ENCODE measurements at places on chromosomes 4 and X.

- no peak for DNase-seq
Measured at GRCh38 chr4:75321484-75321883, 192.7 kb downstream of the RCHY1 start.

DNA sequence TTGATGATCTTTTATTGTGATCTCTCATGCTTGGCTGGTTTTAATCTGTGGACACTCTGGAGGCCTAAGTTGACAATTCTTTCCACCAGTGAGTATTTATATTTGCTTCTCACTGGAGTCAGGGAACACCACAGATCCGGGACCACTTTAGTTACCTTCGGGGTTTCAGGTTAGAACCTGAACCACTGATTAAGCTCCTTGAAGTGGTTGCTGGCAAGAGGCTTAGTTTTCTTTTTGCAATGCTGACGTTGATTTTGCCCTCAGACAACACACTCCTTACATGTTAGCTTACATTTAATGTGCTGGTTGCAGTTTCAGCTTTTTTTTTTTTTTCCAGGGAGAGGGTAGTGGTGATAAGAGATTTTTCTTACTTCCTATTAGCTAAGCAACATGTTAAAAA, 10.5 kb upstream of the ZNF330 start:
- no peak for DNase-seq

DNA sequence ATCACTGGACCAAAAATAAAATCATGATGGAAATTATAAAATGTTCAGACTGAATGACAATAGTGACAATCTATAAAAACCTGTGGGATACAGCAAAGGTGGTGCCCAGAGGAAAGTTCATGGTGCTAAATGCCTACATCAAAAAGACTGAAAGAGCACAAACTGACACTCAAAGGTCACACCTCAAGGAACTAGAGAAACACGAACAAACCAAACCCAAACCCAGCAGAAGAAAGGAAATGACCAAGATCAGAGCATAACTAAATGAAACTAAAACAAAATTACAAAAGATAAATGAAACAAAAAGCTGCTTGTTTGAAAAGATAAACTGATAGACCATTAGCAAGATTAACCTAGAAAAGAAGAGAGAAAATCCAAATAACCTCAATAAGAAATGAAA, 78.7 kb downstream of the ANAPC10 start:
- DNase-seq = no peak

DNA sequence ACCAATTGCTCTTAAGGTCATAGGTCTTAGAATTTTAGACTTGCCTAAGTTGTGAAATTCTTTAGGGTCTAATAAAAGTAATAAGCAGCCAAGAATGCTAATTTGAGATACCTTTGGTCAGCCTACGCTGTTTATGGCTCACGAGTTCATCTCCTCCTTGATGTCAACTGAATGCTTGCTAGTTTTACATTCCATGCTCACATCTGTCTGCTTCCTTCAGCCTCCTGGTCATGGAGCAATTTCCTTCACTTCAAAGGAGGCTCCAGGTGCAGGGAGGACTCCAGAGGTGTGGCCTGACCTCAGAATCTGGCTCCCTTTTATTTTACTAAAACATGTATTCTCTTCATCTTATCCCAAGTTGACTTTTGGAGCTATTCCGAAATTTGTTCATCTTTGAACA, 23.3 kb upstream of the LNX1 start:
- DNase-seq = no peak

DNA sequence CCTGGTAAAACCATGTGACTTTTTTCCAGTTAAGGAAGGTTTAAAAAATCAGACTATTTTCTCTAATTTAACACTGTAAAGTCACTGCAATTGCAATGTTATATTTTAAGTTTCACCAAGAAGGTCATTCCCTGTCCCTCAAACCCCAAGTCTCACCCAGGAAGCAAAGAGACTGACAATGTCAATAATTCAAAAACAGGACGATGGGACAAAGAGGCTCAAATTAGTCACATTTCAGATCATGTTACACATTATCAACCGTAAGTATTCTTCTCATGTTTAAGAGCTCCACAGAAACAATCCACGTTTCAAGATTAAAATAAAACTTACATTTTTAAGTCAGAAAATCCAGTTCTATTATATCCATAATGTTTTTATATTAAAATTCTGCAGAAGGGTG, 13.2 kb downstream of the SHISA3 start:
- no peak for DNase-seq

DNA sequence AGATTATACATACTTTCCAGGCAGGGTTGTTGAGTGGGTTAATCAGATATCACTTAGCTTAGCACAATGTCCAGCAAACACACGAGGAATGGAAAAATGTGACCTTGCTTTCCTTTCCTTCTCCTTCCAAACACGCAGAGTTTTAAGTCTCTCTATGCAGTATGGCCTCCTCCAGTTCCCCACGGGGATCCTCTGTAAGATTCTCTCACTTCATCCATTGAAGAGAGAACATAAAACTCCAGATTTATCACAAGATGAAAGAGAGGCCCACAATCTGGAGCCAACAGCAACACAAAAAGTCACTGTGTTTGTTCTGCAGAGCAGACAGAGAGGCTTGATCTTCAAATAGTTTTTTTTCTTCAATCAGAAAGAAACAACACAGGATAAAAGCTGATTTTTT, 336.8 kb upstream of the CLNK start:
- no peak for DNase-seq

GRCh38 chr4:180449395-180449956, 1793.7 kb upstream of the TENM3 start:
- no peak for DNase-seq

DNA sequence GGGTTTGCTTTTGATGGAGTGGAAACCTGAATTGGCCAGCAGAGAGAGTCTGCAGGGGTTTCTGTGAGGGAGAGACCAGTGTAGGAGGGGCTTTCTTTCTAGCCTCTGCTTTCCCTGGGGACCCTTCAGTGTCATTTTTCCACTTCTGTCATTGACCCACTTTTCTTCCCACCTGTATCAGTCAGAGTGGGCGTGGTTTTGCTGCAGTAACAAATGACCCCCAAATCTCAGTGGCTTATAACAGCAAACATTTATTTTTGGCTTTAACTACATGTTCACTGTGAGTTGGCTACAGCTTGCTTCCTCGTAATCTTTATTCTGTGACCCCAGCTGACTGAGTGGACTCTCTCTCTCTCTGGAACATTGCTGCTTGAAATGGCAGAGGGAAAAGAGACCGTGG, 25.6 kb upstream of the PTTG2 start:
- no peak for DNase-seq

DNA sequence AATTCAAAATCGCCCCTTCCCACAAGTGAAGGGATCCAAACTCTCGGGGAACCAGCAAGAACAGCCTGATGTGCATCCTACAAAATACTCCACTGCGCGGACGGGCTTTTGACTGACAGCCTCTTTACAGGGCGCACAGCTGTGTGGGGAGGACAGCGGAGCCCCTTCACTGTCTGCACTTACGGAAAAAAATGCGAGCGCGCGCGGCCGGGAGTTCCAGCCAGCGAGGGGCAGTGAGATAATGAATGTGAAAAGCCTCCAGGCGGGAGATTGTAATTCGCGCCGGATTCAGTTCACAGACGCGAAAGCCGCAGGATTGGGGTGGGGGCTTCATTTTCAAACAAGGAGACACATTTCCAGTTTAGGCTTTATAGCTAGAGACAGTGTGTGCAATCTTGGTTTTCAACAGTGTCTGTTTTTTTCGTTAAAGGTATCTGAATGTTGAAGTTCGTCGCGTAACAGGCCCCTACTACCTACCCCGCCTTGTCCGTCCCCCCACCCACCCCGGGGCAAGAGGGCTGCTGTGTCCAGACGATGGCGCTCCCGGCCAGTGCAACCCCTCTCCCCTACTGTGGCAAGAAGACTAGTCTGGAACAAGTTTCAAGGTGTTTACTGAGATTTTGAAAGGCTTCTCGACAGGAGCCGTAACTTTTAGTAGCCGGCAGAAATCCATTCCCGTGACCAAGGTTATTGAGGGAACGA, 1.7 kb upstream of the GPR50 start:
- no peak for DNase-seq

GRCh38 chr4:130183766-130184165, 1087.8 kb downstream of the C4orf33 start:
- DNase-seq = no peak

DNA sequence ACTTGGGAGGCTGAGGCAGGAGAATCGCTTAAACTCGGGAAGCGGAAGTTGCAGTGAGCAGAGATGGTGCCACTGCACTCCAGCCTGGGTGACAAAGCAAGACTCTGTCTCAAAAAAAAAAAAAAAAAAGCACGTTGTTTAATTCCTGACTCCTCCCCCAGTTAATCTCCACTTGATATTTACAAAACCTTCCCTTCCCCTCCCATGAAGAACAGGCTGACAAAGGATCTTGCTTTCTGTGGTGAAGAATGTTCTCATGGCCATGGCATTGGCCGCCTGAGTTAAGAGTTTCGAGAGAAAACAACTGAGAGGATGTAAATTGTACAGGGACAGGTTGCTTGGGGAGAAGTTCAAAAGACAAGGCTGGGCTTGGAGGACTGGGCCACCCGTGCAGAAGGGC, 168.2 kb upstream of the BCOR start:
- DNase-seq = peak; percentile 30

GRCh38 chr4:153221783-153222706, 17.8 kb downstream of the TRIM2 start:
- no peak for DNase-seq

- no peak for DNase-seq
Measured at GRCh38 chr4:65651751-65652150, 18.5 kb downstream of the EPHA5 start.

GRCh38 chrX:51894697-51895336, 1.4 kb downstream of the MAGED1 start:
- DNase-seq = no peak

GRCh38 chr4:13313856-13314255, 170.3 kb downstream of the RAB28 start:
- DNase-seq = no peak

DNA sequence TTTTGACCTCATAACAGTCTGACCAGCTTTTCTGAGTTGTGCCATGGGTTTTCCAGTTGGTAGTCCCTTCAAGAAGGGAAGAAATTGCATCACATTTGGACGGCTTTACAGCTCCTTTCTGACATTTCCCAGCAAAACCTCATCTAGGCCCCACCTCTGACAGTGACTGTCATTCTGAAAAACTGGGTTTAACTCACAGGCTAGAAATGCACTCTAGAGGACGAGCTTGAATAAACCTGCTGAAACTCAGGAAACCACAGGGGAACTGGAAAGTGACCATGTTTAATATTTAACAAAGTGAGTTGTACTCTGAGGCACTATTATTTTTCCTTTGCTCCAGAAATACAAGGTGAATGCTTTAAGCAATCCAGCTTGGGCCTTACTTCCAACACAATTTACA, 434.3 kb upstream of the RASGEF1B start:
- DNase-seq = no peak

DNA sequence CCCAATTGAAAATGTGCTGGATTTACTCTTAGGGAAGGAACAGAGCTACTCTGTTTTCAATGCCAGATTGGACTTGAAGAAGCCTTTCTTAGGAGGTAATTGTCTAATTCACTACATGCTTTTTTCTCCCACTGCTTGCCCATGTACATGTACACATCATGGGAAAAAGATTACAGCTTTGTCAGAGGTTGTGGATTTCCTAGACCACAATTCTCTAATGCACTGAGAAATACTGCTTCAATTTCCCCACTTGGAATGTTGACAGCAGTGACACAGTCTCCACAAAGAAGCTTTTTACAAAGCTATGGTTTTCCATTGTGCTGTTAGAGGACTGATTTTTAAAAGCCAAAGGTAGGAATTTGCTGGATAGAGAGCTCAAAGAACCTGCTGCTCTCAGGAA, 19.5 kb downstream of the ZAR1 start:
- DNase-seq = no peak

GRCh38 chr4:14929669-14930068, 72.6 kb upstream of the CPEB2 start:
- DNase-seq = no peak

DNA sequence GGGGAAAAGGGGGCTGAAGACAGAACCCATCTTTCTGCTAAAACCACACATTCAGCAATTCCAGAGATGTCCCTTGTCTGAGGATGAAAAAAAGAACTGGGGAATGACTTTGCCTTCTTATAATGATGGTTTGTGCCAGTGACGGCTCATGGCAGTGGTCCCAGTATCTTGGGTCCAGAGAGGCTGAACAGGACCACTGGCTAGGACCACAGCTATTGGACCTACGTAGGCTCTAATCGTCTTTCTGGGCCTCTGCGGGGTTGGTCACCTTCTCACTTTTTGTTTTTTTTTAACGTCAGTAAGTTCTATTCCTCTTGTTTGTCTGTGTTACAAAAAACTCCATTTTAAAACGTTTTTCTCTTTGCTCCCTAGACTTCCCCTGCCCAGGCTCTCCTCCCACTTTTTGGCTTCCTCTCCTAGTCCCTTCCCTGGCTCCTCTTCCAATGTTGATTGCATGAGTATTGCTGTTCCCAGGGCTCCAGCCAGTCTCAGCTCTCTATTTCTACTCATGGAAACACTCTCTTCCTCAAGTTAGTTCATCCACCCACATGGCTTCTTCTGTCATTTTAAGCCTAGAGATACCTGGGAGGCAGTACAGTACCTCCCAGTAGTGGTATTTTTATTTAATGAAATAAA, 52.6 kb upstream of the STX18 start:
- DNase-seq = no peak

DNA sequence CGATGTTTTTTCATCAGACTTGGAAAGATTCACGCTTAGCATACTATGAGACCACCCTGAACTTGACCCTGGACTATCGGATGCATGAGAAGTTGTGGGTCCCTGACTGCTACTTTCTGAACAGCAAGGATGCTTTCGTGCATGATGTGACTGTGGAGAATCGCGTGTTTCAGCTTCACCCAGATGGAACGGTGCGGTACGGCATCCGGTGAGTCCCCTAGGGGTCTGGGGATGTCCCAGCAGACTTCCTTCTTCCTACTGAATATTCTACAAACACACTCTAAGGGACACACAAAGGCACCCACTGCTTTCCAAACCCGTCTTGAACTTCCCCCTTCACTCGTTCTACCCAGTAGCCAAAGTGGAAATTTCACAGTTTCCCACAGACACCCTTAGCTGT, 9.3 kb downstream of the GABRQ start:
- DNase-seq = no peak

GRCh38 chr4:6992728-6993677, 50.2 kb upstream of the TADA2B start:
- no peak for DNase-seq

GRCh38 chrX:103615781-103616371, 8.1 kb downstream of the TCEAL3 start:
- no peak for DNase-seq

DNA sequence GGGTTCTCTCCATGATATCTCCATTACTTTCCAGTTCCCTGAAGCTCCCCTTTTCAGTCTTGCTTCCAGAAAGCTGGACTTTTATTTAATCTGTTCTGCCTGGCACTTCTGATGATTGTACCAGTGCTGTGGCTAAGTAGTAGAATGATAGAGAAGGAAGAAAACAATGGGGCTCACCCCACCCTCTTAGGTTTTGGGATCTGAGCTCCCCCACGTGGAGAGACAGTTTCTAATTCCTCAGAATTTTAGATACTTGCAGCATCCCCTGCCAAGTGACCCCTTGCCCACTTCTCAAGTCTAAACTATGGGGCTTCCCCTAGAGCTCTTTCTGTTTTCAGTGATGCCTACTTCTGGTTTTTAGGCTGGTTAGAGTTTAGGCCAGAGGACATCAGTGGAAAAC, 73.9 kb downstream of the GC start:
- no peak for DNase-seq

Measured in CMK (cell line).